Adrenal gland (tissue), 19 donors: ENCODE measurements at places on chromosomes 12 and 14. TPM values are rescaled to one million over a fixed set of nuclear protein-coding genes. Genes with fewer than 3 reads are reported as not detected.

DNA sequence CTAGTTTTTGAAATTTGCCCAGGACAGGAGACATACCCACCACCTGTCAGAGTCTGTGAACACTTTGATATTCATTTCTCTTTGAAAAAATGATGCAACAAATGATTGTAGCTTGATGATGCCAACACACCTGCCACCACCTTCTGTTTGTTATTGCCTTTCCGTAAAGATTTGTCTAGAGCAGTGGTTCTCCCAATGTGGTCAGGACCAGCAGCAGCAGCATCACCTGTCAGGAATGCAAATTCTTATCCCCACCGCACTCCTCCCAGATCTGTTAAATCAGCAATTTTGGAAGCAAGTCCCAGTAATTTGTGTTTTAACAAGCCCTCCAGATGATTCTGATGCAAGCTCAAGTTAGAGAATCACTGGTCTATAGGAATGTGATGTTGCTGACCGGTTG, 9.9 kb downstream of the CCDC175 start:
- H3K27ac ChIP-seq = no peak overlapping the region
- no peak overlapping the region for H3K4me3 ChIP-seq
- no peaks in the 10 kb centered on the region for H3K4me1 ChIP-seq
- H3K36me3 ChIP-seq = no peaks in the 10 kb centered on the region
- no peak for DNase-seq

DNA sequence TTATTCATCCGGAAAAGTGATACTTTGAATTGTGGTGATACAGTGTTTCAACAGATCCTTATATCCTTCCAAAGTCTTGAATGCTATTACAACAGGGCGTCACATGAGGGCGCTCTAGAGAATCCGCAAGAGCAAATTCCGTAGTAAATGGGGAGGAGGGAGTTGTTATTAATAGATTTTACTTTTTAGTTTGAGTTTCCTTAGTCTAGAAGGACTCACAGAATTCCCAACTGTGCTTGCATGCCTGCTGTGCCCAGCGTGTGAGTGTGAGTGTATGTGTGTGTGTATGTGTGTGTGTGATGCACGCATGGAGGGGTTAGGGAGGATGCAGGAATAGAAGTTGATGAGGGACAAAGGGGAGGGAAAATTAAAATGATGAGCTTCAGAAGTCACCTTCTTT, 375.3 kb downstream of the C12orf75 start:
- DNase-seq = peak; percentile 74
- no peak overlapping the region for H3K4me3 ChIP-seq
- H3K27ac ChIP-seq = no peak overlapping the region

DNA sequence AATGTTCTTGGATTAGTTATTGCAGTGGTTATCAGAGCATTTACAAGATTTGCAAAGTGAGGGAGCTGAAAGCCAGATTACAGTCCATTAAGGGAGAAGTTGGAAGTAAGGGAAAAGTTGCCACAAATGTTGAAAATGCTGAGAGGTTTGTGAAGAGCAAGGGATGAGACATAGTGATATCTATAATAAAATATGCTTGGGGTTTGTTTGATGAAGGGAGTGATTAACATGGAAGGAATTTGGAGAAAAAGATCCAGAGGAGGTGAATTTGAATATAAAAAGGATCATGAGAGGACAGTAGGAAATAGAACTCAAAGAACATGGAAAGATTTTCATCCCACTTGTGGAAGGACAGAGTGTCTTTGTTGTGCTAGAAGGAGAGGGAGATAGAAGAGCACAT, 19.3 kb upstream of the CCER1 start:
- H3K4me1 ChIP-seq = no peaks in the 10 kb centered on the region
- no peaks in the 10 kb centered on the region for H3K27me3 ChIP-seq
- no peaks in the 10 kb centered on the region for H3K36me3 ChIP-seq
- no peak for DNase-seq

DNA sequence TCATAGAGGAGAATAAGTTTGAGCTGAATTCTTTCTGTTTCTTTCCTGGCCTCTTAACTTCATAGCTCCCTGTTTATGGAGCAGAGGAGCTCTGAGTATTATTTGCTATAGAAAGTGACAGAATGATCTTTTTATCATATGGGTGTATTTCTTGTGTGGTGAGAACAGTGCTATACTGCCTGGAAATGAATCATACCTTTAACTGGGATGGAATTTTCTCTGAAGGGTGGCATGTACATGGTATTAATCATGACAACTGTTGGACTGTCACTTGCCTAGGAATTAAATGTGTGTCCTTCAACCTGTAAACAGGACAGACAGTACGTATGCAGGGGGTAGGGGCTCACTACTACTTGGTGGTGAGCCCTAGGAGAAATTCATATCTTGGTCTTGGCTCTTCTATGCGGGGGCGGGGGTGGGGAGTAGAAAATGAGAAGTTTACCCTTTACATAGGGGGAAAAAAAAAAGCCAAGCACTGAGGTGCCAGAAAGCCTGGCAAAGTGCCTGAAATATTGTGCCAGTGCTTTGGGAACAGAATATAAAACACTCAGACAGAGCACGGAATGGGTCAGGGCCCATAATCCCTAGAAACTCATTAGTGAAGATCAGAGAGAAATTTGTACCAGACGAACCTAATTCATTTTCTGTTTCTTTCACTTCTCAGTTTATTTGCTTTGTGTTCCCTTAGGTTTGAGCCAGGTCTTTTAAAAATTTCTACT, 33.8 kb downstream of the ARMH4 start:
- H3K27ac ChIP-seq = no peak overlapping the region
- no peak overlapping the region for H3K4me3 ChIP-seq
- no peaks in the 10 kb centered on the region for H3K36me3 ChIP-seq
- no peaks in the 10 kb centered on the region for H3K27me3 ChIP-seq

- no peaks in the 10 kb centered on the region for H3K27me3 ChIP-seq
- no peak overlapping the region for H3K4me3 ChIP-seq
- no peaks in the 10 kb centered on the region for H3K4me1 ChIP-seq
- H3K36me3 ChIP-seq = no peaks in the 10 kb centered on the region
Observed at GRCh38 chr12:98235301-98235700, 280.1 kb upstream of the TMPO start.

DNA sequence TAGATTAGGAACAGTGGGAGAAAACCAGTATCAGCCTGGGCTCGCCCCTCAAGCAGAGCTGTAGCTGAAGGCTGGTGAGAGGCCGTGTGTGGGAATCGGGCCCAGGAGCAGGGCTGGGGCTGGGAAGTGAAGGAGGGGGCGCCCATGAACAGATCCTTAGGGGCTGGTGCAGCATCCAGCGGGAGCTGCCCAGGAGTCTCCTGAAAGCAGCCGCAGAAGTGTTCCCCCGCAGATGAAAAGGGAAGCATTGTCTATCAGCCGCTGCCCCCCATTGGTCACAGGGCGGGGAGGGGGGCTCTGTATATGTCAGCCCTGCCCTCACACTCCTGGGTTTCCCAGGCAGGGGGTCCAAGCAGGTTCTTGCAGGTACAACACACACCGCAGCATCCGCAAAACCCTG, 15.6 kb upstream of the RFLNA start:
- H3K4me1 ChIP-seq = peaks cover 4% of the 10 kb centered on the region
- no peaks in the 10 kb centered on the region for H3K27me3 ChIP-seq
- H3K4me3 ChIP-seq = no peak overlapping the region
- H3K36me3 ChIP-seq = no peaks in the 10 kb centered on the region
- DNase-seq = no peak
- H3K27ac ChIP-seq = no peak overlapping the region

DNA sequence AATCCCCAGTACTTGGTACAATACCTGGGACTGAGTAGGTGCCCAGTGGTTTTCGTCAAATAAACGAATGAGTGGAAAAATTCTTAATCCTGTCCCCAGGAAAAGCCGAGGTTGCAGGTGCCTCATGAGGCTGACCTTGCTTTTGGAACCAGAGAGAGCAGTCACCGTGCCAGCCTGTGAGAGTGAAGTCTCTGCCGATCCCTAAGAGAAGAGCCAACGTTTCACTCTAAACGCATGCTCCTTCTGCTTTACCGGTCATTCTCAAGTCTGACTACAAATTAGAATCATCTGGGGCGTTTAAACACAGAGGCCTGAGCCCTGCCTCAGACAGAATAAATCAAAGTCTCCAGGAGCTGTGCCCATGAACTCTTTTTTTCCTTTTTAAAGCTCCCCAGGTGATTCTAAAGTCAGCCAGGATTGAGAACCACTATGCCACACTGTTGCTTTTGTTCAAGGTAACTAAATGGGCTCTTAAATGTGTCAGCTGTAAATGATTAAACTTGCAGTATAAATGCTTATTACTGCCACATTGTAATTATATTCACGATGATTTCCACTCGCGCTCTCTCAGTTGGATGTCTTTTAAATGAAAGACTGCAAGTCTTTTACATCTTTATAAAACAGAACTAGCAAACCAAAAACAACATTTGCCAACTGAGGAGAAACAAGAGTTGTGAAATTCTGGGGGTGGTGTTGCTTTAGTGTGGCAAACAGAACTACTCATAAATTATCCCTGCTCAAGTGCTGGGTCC, 26.9 kb downstream of the TCP11L2 start:
- peaks cover 21% of the 10 kb centered on the region for H3K36me3 ChIP-seq
- no peaks in the 10 kb centered on the region for H3K27me3 ChIP-seq
- peak; percentile 61 for DNase-seq
- no peak overlapping the region for H3K4me3 ChIP-seq

DNA sequence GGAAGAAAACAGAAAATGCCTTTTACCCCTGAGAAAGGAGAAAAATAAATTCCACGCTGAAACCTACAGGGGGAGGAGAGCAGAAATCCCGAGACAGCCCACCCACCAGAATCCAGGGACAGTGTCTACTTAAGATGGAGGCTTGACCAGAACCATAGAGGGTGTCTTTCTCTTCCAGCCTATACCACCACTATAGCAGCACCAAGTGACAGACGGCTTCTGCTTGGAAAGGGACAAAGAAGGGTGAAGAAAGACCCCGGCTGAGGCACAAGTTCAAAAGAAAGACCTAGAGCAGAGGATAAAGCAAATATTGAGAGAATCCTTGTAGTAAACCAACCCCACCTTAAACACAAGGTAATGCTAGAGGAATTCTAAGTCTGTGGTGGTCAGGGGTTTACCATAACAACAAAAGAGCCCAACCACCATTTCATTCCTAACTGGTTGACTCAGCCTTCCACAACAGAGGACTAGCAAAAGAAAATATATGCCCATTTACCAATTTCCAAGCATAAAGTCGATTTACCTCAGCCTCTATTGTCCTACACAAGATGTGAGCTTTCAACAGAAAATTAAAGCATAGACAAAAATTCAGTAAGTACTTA, 105.3 kb upstream of the FOXG1 start:
- H3K4me1 ChIP-seq = no peaks in the 10 kb centered on the region
- H3K4me3 ChIP-seq = no peak overlapping the region
- H3K27ac ChIP-seq = no peak overlapping the region
- DNase-seq = no peak

GRCh38 chr12:94109160-94109559, 39.2 kb upstream of the PLXNC1 start:
- no peak overlapping the region for H3K4me3 ChIP-seq
- no peak for DNase-seq
- no peaks in the 10 kb centered on the region for H3K27me3 ChIP-seq
- H3K36me3 ChIP-seq = no peaks in the 10 kb centered on the region
- no peak overlapping the region for H3K27ac ChIP-seq

DNA sequence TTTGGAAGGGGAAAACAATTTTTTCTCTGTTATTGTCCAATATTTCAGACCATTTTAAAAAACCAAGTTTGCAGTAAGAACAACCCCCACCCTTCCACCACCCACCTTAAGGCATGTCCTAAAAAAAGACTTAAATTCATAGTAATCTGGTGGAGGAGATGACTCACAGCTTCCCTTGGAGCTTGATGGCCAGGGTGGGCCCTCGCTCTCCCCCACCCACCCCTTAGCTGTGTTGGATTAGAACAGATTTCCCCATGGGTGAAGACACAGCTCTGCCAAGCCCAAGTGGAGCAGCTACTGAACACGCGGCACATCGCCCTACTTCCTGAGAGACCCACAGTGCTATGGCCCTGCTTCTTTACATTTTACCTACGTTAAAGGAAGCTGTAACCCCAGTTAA, 140.3 kb downstream of the GCH1 start:
- no peak for DNase-seq
- H3K27ac ChIP-seq = no peak overlapping the region
- H3K4me3 ChIP-seq = no peak overlapping the region
- H3K4me1 ChIP-seq = no peaks in the 10 kb centered on the region

DNA sequence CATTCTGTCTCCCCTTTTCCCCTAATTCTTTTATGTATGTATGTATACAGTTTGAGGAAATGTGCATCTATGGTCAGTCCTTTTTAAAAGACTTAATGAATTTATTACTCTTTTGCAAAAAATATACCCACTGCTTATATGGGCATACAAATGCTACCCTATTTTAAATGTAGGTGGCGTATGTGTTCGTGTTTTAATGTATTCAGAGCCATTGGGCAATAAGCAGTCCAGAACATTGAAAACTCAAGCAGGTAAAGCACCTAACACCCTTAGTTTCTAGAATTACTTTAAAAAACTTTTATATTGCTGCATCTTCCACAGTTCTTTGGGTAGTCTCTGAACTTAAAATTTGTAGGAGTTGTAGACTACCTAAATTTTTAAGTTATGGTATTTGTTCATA, 42.6 kb upstream of the A2ML1 start:
- no peaks in the 10 kb centered on the region for H3K27me3 ChIP-seq
- H3K4me3 ChIP-seq = no peak overlapping the region
- H3K4me1 ChIP-seq = peaks cover 8% of the 10 kb centered on the region
- H3K36me3 ChIP-seq = peaks cover 5% of the 10 kb centered on the region
- H3K27ac ChIP-seq = no peak overlapping the region

- no peaks in the 10 kb centered on the region for H3K36me3 ChIP-seq
- peaks cover 30% of the 10 kb centered on the region for H3K27me3 ChIP-seq
- peak overlapping the region; percentile 90 for H3K27ac ChIP-seq
- H3K4me1 ChIP-seq = peaks cover 13% of the 10 kb centered on the region
- H3K4me3 ChIP-seq = peak overlapping the region; percentile 21
Observed at GRCh38 chr12:4270016-4270830, 3.3 kb upstream of the CCND2 start.

GRCh38 chr12:130109062-130109945, 53.0 kb upstream of the FZD10 start:
- no peaks in the 10 kb centered on the region for H3K36me3 ChIP-seq
- peaks cover 8% of the 10 kb centered on the region for H3K4me1 ChIP-seq

DNA sequence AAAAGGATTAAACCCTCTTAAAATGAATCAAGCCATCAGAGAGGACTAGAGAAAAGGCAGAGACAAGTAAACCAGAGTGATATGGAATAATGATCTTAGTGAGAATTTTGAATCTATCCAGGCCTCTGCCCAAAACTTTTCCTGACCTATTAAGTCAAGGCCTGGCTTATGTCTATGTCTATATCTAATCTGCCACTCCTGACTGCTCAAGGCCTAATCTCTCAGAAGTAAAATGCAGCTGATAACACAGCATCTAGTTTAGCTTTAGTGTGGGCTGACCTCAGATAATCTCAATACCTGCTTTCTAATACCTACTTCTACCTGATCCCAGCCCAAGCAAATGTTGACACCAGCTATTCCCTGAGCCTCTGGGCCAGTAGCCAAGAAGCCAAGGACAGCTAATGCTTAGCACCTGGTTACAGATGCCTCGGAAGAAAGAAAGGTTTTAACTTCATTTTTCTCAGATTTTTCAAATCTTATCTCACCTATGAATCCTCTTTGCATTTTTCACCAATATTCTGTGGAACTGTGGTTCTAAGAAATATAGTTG, 1472.5 kb upstream of the SEL1L start:
- no peaks in the 10 kb centered on the region for H3K27me3 ChIP-seq
- no peak for DNase-seq
- no peak overlapping the region for H3K27ac ChIP-seq
- H3K4me1 ChIP-seq = no peaks in the 10 kb centered on the region
- H3K4me3 ChIP-seq = no peak overlapping the region

GRCh38 chr14:25237845-25238244, 187.9 kb upstream of the STXBP6 start:
- H3K27ac ChIP-seq = no peak overlapping the region
- H3K4me3 ChIP-seq = no peak overlapping the region

Gene HEBP1
- 142 TPM for polyA plus RNA-seq

Gene STAC3
- polyA plus RNA-seq = 2.0 TPM

Gene ERP27
- polyA plus RNA-seq = 1.2 TPM

Gene BBOF1
- polyA plus RNA-seq = 4.8 TPM

Gene C12orf42
- not detected for polyA plus RNA-seq

Gene INSM2
- 0.03 TPM for polyA plus RNA-seq

Gene RASSF8
- 28.7 TPM for polyA plus RNA-seq
